ELR (cell line): ENCODE measurements at places on chromosomes 6 and 20.

- peak; percentile 70 for DNase-seq
These were observed 362.6 kb downstream of the EPM2A start for GRCh38 chr6:145372671-145373151.

- no peak for DNase-seq
These were observed 22.9 kb downstream of the QKI start for GRCh38 chr6:163437466-163437865.

- peak; percentile 19 for DNase-seq
These were observed 13.0 kb downstream of the ATRN start for GRCh38 chr20:3483784-3484183.

- DNase-seq: peak; percentile 33
These were observed 12.4 kb downstream of the SCML4 start for GRCh38 chr6:107811591-107812218.

DNA sequence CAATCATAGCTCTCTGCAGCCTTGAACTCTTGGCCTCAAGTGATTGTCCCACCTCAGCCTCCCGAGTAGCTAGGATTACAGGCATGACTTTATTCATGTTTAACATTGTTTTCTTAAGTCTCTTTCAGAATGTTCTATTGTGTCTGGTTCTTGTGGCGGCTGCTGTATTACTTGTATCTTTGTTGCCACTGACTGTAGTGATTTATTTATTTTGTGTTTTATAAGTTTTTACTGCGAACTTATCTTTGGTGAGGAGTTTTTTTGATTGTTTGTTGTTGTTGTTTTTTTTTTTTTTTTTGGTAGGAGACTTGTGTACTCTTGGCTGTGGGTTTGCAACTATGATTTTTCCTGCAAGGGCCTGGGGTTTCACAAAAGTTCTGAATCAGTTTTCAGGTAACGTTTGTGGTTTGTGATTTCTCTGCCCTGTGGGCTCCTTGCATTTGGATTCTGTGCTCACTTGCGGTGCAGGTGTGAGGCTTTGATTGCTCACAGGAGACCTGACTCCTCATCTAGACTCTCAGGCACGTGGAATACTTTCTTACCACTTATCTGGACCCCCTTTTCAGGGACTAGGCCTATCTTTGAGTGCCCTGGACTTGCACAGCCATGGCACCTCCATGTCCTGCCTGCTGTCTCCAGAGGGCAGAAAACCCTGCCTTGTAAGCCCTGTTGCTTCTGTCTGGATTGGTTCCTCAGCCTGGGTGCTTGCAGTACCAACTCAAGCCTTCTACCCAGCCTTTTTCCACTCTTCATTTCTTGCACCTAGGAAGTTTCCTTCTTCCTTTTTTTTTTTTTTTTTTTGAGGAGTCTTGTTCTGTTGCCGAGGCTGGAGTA is 25.2 kb downstream of the KIF25 start:
- no peak for DNase-seq

DNA sequence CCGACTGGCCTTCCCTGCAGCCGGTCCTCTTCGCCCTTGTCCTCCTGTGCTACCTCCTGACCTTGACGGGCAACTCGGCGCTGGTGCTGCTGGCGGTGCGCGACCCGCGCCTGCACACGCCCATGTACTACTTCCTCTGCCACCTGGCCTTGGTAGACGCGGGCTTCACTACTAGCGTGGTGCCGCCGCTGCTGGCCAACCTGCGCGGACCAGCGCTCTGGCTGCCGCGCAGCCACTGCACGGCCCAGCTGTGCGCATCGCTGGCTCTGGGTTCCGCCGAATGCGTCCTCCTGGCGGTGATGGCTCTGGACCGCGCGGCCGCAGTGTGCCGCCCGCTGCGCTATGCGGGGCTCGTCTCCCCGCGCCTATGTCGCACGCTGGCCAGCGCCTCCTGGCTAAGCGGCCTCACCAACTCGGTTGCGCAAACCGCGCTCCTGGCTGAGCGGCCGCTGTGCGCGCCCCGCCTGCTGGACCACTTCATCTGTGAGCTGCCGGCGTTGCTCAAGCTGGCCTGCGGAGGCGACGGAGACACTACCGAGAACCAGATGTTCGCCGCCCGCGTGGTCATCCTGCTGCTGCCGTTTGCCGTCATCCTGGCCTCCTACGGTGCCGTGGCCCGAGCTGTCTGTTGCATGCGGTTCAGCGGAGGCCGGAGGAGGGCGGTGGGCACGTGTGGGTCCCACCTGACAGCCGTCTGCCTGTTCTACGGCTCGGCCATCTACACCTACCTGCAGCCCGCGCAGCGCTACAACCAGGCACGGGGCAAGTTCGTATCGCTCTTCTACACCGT is 6.1 kb downstream of the UBD start:
- DNase-seq: peak; percentile 20

DNA sequence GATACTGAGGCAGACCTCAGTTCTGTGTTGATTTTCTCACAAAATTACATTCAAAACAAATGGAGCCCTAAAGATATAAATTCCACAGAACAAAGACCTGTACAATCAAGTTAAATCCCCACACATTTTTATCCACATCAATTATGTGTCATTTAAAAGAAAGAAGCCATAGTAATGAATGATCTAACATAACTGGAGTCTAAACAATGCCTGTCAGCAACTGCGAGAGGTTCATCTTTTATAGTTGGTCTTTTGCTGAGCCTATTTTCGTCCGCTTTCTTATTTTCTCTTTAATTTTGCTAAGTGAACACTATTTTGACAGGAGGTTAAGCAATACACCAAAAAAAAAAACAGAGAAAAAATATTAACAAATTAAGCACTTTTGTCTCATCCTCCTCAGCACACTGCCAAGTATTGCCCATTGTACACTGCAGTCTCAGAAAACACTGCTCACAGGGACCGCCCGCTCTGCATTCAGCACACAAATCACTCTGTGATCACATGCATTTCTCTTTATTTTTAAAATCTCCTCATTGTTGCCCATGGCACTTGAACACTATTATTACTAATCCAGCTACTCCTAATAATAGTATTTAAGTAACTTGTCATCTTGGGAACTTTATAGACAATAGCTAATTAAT is 140.8 kb downstream of the BTBD9 start:
- DNase-seq: no peak
